Hematopoietic multipotent progenitor cell treated with erythropoietin and hydrocortisone succinate and interleukin-3 and kit ligand, for 6 days (in vitro differentiated cells): ENCODE measurements at places on chromosomes 5 and 9.
A peak's percentile ranks its signal among the peaks of the same experiment; 100 is the strongest.

- DNase-seq, result no peak
Measured at GRCh38 chr9:69748304-69748703, 11.5 kb downstream of the PTAR1 start.

- no peak for DNase-seq
Measured at GRCh38 chr5:172549696-172550095, 91.4 kb upstream of the NEURL1B start.

DNA sequence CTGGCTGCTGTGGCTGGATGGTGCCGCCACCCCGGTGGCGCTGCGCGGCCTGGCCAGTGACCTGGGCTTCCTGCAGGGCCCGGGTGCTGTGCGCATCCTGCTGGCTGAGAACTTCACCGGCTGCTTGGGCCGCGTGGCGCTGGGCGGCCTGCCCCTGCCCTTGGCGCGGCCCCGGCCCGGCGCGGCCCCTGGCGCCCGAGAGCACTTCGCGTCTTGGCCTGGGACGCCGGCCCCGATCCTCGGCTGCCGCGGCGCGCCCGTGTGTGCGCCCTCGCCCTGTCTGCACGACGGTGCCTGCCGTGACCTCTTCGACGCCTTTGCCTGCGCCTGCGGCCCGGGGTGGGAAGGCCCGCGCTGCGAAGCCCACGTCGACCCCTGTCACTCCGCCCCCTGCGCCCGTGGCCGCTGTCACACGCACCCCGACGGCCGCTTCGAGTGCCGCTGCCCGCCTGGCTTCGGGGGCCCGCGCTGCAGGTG is 17.5 kb downstream of the CRB2 start:
- DNase-seq, result peak; percentile 60

- peak; percentile 25 for DNase-seq
Measured at GRCh38 chr5:176319827-176320554, 41.6 kb downstream of the KIAA1191 start.

- no peak for DNase-seq
Measured at GRCh38 chr9:16642421-16643109, 227.9 kb downstream of the BNC2 start.

- no peak for DNase-seq
Measured at GRCh38 chr9:117795271-117795670, 91.1 kb downstream of the TLR4 start.

DNA sequence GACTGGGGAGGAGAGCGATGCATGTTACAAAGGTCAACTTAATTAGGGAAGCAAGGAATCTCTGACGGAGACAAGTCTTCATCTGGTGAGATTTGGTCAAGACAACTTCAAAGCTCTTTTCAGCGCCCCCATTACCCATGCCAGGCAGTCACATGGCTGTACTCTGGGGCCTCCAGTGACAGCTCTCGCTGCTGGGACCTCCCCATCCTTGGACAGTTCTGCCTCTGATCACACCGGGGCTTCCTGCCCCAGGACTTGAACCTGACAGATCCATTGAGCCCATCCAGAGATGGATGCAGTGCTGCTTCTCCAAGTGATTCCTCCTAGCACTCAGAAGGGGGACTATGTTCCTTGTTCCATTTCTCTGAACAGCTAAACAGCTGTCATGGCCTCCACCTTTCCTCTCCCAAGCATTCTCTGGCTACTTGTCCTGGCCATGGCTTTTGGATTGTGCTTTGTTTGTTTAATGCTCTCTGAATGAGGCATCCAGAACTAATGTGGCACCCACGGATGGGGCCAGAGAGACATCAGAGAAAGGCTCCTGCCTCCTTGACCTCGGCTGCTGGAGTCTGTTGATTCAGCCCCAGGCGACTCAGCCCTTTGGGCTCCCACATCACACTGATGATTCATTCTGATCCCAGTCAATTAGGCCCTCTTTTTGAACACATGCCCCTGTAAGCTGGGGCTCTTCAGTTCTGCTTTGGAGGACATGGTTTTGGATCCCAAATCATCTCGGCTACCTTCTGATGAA is 122.1 kb upstream of the ADAMTS16 start:
- no peak for DNase-seq

DNA sequence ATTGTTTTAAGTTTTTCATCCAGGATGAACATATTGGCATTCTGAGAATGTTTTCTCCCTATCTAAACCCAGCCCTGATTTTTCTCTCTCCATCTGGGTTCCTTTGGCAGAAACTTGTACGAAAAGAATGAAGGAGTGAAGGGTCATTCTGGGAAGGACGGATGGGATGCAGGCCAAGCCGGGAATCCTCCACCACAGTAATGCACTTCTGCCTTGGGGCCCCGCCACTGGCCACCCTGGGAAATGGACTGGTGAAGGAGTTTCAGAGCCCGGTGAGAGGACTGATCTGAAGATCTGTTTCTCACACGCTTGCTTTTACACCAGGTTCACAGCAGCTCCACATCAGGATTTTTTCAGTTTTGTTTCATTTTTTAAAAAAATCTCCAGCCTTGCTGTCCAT is 554.8 kb downstream of the BNC2 start:
- no peak for DNase-seq

DNA sequence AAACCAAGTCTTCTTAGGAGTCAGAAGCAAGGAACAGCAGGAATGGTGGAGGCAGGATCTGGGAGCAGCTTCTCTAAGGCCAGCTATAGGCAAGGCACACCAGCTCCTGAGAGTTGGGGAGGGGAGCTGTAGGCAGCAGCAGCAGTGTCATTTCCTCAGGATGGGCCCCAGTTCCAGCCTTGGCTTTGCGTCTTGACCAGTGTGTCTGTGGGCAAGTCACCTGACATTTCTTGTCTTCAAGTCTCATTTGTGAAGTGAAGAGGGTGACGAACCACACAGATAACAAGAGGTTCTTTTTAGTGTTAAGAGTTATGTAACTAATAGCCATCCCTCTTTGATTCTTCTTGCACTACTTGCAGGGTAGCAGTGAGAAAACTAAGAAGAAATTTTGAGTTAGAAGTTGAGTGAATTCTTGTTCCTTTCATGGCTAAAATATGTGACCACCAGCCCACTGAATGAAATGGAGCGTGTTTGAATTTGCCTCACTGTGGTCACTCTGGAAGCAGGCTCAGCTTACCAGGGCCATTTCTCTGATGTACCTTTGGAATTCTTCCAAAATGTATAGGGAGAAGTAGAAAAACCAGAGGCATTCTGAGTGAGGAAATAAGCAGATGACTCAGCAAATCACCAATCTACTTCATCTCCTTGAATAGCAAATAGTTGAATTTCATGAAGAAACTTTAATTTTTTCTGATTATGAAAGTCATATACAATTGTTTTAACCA is 42.4 kb downstream of the RHOBTB3 start:
- DNase-seq, result peak; percentile 75
